ENCODE measurements at places on chromosomes 1 and 21. TPM values are rescaled to one million over a fixed set of nuclear protein-coding genes. Genes with fewer than 3 reads are reported as not detected.

The COL8A2 gene
- 0.14 TPM for total RNA-seq

The ADCY10 gene
- total RNA-seq, result not detected

The GREM2 gene
- total RNA-seq, result 0.07 TPM

The DISC1 gene
- total RNA-seq, result 0.29 TPM

The CHIA gene
- not detected for total RNA-seq

The PLXNA2 gene
- 4.6 TPM for total RNA-seq

The KRTAP19-3 gene
- not detected for total RNA-seq

The RXFP4 gene
- total RNA-seq, result 0.07 TPM

The CFH gene
- 5.8 TPM for total RNA-seq

The FABP3 gene
- not detected for total RNA-seq

The AGT gene
- total RNA-seq, result 0.13 TPM

The LAPTM5 gene
- total RNA-seq, result 0.22 TPM
